ENCODE measurements at places on chromosomes 1 and 21.

- DNase-seq = no peak
Measured at GRCh38 chr21:45972353-45972715, 9.2 kb upstream of the COL6A1 start.

GRCh38 chr1:111270771-111271463 is 19.7 kb upstream of the CHIA start:
- DNase-seq = no peak

DNA sequence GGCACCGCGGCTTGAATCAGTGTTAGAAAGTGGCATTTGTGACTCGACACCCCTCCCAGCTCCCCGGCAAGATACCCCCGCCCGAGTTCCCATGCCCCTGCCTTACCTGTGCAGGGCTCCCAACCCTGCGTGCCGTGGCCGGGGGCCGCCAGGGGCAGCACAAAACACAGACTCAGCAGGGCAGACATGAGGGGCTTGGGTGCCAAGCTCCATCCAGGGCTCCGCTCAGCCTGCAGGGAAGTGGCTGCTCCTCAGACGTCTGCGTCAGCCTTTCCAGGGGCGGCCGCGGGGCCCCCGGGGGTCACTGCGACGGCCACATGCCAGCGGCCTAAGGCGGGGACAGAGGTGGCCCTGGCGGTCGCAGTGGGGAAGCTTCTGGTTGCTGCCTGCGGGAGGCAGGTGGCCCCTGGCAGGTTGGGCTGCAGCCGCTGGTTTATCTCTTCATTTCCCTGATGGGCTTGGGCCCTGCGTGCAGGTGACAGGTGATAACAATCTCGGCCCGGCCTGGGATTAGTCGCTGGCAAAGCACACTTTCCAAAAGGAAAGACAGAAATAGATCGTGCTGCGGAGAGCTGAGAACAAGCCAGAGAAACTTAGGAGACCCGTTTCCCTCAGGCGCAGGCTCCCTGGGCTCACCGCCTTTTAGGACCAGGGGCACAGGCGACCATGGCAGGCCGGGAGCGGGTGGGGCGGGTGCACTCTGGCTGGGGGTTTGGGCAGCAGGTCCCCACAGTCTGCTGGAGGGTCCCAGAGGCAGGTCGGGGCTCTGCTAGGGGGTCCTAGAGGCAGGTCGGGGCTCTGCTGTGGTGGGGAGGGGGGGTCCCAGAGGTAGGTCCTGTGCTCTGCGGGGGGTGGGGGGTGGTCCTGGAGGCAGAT is at the start of gene TSPEAR:
TSPEAR (minus strand) TSS at position 246 of the 876 bp plus-strand sequence; CDS start at position 188, 58 bp downstream.
- no peak for DNase-seq

GRCh38 chr1:33288976-33289857 is 31.7 kb downstream of the A3GALT2 start:
- DNase-seq = no peak

DNA sequence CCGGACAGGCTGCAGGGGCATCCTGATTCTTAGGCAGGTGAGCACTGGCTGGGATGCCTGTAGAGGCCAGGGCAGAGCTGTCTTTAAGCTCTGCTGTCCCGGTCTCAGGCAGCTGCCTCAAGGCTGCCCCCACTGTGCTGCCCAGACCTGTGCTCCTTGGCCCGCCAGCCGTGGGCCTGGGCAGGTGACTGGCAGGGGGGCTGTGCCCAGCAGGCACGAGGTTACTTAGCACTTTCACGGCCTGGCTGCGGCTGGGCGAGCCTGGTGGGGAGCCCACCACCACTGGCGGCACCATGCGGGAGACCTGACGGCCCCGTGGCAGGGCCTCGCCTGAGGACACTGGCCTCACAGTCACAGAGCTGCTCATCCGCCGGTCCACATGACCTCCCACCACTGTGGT is 8.2 kb downstream of the CRYBG2 start:
- no peak for DNase-seq

DNA sequence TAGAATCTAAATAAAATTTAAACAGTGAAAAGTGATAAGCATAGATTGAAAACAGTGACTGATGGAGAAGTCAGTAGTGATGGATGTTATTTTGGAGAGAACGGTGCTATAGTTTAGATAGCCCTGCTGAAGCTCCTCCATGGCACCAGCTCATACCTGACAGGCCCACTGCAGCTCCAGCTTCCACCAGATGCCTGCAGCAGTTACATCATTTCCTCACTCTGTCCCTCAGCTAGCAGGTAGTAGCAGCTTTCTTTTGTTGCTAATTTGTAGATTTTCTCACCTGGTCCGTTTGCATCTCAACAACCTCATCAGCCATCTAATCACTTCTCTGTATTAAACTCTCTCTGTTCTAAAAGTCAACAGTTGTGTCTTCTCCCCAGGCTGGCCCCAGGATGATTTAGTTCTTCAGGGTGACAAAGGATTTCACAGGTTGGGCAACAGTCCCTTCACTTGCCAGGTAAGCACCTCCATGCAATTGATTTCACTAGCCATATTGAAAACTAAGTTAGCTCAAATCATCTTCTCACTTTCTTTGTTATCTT is 128.3 kb downstream of the LMX1A start:
- DNase-seq = no peak

DNA sequence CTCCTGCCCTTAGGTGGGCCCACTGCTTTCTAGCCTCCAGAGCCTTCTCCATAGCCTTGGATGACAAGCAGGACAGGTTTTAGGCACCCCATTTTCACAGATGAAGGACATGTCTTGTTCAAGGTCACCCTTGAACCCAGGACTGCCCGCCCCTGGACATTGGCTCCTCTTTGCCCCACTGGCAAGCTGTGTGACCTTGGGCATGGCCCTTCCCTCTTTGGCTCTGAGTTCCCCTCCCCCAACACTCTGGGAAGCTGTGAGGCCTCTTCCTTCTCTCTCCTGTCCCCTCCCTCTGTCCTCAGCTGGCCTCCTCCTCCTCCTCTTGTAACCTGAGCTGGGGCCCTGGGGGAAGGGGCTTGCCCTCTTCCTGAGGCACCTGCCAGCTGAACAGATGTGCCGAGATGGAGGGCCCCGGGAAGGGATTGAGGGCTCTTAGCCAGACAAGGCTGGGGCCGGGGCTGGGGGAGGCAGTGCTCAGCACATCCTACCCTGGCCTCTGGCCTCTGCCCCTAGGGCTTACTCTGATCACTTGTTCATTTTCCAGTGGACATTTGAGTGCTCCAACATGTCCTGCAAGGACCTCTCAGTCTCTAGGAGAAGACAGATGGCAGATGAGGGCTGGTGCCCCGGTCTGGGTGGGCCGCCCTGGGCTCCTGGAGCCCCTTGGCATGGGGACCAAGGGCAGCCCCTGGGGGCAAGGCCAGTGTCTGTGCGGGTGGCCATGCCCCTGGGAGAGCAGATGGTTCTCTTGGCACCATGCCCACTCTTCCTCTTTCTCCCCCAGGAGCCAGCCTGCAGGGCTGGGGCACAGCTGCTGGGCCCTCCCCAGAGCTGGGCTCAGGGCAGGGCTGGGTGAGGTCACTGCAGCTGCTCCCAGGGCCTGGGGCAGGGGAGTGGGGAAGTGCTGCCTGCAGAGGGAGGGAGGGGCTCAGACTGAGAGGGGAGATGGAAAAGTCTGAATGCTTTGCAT is 10.7 kb downstream of the FOXO6 start:
- DNase-seq = no peak

- no peak for DNase-seq
Measured at GRCh38 chr1:10220200-10220599, 9.8 kb downstream of the KIF1B start.

GRCh38 chr1:109985247-109986053 is 885 bp downstream of the AHCYL1 start:
- no peak for DNase-seq

GRCh38 chr1:233491953-233492620 is 121.8 kb upstream of the KCNK1 start:
- DNase-seq = no peak

DNA sequence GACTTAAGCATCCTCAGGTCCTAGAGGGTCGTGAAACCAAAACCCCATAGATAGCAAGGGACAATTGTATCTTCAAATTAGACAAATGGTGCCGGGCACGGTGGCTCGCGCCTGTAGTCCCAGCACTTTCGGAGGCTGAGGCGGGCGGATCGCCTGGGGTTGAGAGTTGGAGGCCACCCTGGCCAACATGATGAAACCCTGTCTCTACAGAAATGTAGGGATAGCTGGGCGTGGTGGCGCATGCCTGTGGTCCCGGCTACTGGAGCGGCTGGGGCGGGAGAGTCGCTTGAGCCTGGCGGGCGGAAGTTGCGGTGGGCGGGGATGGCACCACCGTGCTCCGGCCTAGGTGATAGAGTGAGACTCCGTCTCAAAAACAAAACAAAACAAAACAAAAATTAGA is 780.6 kb downstream of the BRINP3 start:
- no peak for DNase-seq

DNA sequence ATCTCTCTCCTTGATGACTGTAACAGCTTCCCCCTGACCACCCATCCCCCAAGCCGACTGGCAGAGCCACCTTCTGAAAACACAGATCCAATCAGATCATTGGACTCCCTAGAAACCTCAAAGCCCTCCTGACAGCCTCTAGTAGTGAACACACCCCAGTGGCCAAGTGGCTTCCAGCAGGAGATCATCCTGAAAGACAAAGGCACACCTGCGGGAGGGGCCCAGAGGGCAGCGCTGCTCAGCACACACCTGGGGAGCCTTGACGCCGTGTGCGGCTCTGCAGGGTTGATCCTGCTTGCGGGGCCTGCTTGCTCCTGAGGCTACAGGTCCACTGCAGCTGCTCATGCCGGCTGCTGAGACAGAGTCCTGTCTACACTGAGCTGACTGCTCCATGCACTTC is 41.5 kb downstream of the SLC66A1 start:
- DNase-seq = no peak

DNA sequence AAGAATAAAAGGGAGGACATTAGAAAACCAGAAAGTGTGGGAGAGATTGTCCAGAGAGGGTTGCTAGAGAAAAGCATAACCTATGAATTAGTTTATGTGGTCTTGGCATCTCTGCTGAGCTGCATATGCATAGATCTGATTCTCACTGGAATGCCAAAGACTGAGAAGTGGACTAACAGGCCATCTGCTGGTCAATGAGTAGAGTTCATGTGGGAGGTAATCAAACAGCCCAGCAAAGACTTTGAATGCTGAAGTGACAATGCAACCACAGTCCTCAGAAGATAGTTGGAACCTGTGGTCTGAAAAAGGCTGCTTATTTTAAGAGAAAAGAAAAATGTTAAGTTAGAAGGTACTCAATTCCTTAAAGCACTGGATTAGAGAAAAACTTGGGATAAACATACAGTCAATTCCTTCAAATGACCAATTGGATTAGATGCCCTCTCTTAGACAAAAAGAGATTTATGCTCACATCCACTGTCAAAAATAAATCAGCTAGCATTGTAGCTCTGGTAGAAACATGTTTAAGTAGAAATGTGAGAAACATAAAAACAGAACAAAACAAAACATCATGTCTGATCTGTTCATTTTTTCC is 382.8 kb downstream of the AMY1C start:
- DNase-seq = no peak

DNA sequence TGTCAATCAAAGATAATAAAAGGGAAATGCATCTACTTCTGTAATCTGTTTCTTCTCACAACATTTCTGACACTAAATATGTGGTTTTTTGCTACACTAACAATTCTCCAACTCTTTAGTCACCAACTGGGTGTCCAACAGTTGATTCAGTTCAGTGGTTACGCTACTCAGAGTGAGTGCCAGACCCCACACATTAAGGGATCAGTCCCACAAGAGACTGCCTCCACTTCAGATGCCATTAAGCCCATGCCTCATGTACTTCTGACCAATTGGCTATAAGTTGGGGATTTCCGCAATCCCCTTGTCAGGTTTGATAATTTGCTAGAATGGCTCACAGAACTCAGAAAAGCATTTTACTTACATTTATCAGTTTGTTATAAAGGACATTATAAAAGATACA is 28.4 kb downstream of the RNF2 start:
- no peak for DNase-seq

- DNase-seq = no peak
Measured at GRCh38 chr1:234823191-234824176, 213.5 kb upstream of the IRF2BP2 start.

DNA sequence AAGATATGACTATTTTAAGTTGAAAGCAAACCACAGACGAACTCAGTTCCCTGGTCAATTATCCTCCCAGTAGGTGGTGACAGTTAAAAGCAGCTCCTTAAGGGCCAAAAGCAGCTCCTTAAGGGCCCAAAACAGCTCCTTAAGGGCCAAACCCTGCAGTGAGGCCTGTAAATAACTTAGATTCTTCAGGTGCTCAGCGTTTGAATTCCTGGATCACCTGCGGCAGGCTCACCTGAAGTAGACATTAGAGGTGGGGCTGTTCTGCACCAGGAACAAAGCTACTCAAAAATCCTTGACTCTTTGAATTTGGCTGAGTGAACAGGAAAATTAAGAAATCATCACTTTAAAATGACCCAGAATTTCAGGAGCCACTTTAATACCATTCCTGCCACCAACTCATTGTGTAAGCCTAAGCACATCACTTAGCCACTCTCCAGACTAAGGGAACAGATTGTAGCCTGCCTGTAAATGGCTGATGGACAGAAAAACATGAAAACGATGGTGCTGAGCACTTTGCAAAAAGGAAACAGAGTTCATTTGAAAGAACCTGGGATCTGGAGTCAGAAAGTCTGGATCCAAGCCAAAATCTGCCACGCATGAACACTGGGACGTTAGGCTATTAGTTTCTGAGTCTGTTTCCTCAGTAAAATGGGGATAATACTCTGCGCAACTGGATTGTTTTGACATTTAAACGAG is 126.9 kb downstream of the LRIG2 start:
- DNase-seq = no peak

GRCh38 chr1:2858676-2859075 is 57.2 kb upstream of the TTC34 start:
- DNase-seq = no peak
